ENCODE measurements at places on chromosomes 2 and 18. TPM values are rescaled to one million over a fixed set of nuclear protein-coding genes. Genes with fewer than 3 reads are reported as not detected.

The TRIM54 gene
- 0.15 TPM for total RNA-seq

The IDH1 gene
- 22.8 TPM for total RNA-seq

The NXPH2 gene
- total RNA-seq, result not detected

The NYAP2 gene
- total RNA-seq, result not detected

The ASB18 gene
- not detected for total RNA-seq

The SMYD1 gene
- not detected for total RNA-seq

The ARMC9 gene
- 5.7 TPM for total RNA-seq

The PIEZO2 gene
- not detected for total RNA-seq

The CDKL4 gene
- total RNA-seq, result 0.27 TPM

The VWA3B gene
- total RNA-seq, result not detected

The CRYGD gene
- not detected for total RNA-seq

The R3HDM1 gene
- 58.7 TPM for total RNA-seq

The APLF gene
- total RNA-seq, result 2.7 TPM

The REG1A gene
- not detected for total RNA-seq

The GRP gene
- total RNA-seq, result not detected

The VSNL1 gene
- not detected for total RNA-seq

The TOGARAM2 gene
- 6.4 TPM for total RNA-seq

The GPR55 gene
- total RNA-seq, result 5.6 TPM

The GAL3ST2 gene
- 0.25 TPM for total RNA-seq

The LOXL3 gene
- 1.6 TPM for total RNA-seq

The C2orf78 gene
- not detected for total RNA-seq

The NFATC1 gene
- total RNA-seq, result 73.6 TPM

The CTDP1 gene
- 41.5 TPM for total RNA-seq

The VPS4B gene
- 53.9 TPM for total RNA-seq

The ATP6V1C2 gene
- total RNA-seq, result not detected

The CPSF3 gene
- 79.6 TPM for total RNA-seq

The UGT1A5 gene
- not detected for total RNA-seq

The GDF7 gene
- total RNA-seq, result not detected

The GAREM2 gene
- 4.5 TPM for total RNA-seq

The POTEI gene
- not detected for total RNA-seq

The NTSR2 gene
- not detected for total RNA-seq

The COMMD1 gene
- total RNA-seq, result 32.7 TPM

The ELOA2 gene
- total RNA-seq, result not detected

The PSMA8 gene
- 1.6 TPM for total RNA-seq

The MERTK gene
- total RNA-seq, result 0.51 TPM

The LYPD6 gene
- total RNA-seq, result not detected

The IGFBP5 gene
- total RNA-seq, result not detected

The TCF23 gene
- total RNA-seq, result not detected

The PLA2R1 gene
- total RNA-seq, result not detected

The UGT1A10 gene
- total RNA-seq, result not detected

The CD302 gene
- total RNA-seq, result 0.53 TPM

The CCDC74B gene
- 1.1 TPM for total RNA-seq

The SEPTIN10 gene
- total RNA-seq, result 0.65 TPM

The HAT1 gene
- 84.4 TPM for total RNA-seq
